IMR-90 (cell line): ENCODE measurements at places on chromosomes 4 and X. TPM values are rescaled to one million over a fixed set of nuclear protein-coding genes. Genes with fewer than 3 reads are reported as not detected.

Gene P2RY4
- total RNA-seq = not detected in 2 replicates

Gene CSN1S1
- total RNA-seq = not detected in 2 replicates

Gene SERPINA7
- not detected in 2 replicates for total RNA-seq

Gene DIPK2B
- total RNA-seq = not detected in 2 replicates

Gene PAGE2B
- not detected in 2 replicates for total RNA-seq

Gene PAGE4
- total RNA-seq = not detected in 2 replicates

Gene ELOVL6
- total RNA-seq = 17.5 and 19.0 TPM in 2 replicates
